Spinal cord (tissue), 10 donors: ENCODE measurements at places on chromosomes 4 and X.
A peak's percentile ranks its signal among the peaks of the same experiment; 100 is the strongest.

DNA sequence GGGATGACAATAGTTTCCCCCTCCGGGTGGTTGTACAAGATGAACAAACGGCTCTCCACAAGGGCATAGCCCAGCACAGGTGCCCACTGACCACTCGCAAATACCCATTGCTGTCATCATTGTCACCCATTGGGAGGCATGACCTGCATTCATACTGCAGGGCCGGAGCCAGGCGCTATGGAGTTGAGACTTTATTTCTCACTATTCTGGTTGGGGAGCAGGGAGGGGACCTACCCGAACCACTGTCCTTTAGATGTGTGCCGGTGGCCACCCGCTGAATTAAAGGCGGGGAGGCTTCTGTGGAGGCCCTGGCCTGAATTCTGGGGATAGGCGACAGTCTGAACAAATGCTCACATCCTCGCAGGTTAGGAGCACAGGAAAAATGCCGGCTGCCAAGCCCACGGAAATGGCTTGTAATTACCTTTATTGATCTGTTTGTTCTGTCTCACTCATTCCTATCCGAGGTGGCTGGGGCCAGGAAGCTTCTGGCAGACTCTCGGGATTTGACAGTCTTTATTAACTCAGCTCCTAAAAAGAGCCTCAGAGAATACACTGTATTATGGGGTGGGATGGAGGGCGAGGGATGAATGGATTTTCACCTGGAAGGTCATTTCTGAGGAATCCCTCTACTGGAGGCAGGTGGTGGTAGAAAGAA is 125.1 kb upstream of the PSAPL1 start:
- DNase-seq: no peak

DNA sequence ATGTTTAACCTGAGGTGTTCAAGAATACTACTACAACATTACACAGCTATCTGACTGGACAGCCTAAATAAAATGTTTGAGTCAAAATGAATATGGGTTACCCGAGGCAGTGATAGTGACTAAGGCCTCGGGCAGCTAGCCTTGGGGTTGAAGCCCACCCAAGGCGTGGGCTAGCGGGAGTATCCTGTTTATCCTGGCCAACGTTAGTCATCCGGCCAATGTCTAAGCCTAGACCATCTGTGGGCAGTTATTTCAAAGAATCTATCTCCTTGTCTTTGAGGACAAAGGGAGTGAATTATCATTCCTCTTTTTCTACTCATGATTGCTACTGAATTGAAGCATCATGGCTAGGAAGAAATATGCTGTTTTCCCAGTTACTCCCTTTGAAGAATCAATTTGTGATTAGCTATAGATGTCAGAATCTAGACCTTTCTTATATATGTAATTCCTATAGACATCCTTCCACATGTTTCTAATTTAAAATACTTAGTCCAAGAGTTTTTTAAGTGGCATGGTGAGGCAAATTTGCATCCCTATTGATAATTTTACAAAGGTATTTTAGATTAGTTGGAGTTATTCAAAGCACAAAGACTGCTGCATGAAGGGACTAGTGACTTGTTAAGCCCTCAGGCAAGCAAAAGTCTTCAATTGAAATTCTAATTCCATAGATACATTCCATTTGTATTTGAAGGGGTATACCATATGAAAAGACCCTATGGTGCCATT is 6.0 kb upstream of the PDGFC start:
- no peak for DNase-seq

GRCh38 chrX:151984902-151985301 is 10.4 kb upstream of the GABRE start:
- DNase-seq: no peak

DNA sequence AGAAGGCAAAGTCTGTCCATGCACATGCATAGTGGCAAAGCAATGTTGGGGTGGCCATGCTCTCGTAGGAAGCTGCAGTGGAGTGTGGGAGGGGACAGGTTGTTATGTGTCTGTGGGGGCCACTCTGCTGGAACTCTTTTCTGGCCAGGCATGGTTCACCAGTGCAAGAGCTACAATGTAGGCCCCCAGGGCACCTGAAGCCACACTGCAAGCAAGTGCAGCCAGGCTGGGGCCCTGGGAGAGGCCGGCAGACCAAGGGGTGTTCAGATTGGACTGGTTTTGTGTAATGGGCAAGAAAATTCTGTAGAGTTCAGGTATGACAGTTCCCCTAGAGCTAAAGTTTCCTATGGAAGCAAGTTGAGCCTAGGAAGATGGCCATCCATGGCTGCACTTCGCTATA is 97.0 kb upstream of the ZC4H2 start:
- DNase-seq: no peak

DNA sequence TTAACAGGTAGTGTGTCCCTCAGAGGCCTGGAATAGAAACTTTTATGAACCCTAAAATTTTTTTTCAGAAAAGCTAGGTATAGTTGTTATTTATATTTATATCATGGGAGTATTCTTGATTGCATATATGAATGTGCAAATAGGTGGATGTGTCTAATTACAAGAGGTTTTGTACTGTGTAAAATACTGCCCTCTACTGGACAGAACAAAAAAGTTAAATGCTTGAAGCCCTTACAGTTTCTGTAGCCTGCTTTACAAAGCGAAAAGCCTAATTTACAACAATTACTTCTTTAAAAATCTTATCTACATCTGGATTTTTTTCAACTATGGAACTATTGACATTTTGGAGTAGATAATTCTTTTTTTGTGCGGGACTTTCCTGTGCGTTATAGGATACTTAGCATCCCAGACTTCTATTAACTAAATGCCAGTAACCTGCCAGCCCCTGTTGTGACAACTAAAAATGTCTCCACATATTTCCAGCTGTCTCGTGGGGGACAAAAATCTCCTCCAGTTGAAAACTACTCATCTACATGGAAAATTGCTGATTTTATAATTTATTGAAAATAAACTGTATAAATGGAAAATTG is 35.1 kb downstream of the ENPEP start:
- peak; percentile 53 for DNase-seq

DNA sequence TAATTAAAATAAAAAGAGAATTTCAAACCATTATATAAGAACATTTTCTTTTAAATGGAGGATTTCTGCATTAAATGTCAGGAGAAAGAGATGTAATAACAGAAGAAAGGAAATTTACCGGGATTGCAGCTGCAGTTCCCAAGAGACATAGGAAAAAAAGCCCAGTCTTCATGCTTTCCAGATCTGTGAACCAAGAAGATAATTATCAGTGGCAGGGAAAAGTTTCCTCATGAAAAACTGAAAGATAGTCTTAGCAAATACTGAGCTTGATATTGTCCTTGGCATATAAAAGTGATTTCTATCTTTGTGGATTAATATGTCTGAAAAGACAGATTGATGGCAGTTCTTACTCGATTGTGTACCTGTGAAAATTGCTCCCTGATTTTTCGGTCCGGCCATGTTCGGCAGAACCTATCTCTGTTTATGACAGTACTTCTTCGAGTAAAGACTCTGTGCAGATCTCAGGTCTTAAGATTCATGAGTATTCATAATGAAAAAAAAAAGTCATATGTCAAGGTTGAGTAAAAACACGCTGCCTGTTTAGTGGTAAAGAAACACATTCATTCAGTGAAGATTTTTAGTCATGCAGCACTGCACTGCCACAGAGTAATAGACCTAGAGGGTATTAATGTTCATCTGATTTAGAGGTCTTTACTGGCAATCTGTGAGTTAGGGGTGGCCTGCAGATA is 29.6 kb downstream of the SPARCL1 start:
- no peak for DNase-seq

DNA sequence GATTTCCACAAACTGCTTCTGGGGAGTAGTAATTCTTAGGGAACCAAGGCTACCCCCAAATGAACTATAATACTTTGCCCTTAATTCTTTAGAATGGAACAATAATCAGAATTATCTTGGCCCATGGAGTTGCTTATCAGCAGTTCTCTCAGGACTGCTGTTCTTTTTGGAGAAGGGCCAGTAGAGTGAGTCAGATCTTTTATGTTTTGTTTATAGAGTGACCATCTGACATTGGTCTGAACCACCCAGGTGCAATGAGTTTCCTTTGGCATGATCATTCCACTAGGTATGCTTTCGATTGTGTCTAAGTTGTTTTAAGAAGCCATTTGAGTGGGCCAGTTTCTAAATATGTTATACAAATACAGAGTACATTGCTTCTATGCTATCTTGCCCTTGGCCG is 31.8 kb downstream of the PRRG1 start:
- DNase-seq: peak; percentile 6
